ENCODE measurements at places on chromosomes 6 and 20.

DNA sequence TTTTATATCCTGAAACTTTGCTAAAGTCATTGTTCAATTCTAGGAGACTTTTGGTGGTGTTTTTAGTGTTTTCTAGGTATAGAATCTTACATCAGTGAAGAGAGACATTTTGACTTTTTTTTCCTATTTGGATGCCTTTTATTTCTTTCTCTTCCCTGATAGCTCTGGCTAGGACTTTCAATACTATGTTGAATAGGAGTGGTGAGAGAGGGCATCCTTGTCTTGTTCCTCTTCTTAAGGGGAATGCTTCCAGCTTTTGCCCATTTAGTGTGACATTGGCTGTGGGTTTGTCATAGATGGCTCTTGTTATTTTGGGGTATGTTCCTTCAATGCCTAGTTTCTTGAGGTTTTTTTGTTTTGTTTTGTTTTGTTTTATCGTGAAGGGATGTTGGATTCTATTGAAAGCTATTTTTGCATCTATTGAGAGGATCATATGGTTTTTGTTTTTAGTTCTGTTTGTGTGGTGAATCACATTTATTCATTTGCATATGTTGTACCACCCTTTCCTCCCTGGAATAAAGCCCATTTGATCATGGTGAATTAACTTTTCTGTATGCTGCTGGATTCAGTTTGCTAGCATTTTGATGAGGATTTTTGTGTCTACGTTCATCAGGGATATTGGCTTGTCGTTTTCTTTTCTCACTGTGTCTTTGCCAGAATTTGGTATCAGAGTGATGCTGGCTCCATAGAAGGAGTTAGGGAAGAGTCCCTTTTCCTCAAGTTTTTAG is 540.1 kb upstream of the FLRT3 start:
- no peak for DNase-seq

- DNase-seq = no peak
Observed at GRCh38 chr20:32321390-32321789, 36.7 kb upstream of the ASXL1 start.

GRCh38 chr20:43571310-43571709 is 12.5 kb downstream of the SGK2 start:
- DNase-seq = no peak

GRCh38 chr20:33281550-33282146 is 1.4 kb upstream of the BPIFB1 start:
- peak; percentile 23 for DNase-seq

DNA sequence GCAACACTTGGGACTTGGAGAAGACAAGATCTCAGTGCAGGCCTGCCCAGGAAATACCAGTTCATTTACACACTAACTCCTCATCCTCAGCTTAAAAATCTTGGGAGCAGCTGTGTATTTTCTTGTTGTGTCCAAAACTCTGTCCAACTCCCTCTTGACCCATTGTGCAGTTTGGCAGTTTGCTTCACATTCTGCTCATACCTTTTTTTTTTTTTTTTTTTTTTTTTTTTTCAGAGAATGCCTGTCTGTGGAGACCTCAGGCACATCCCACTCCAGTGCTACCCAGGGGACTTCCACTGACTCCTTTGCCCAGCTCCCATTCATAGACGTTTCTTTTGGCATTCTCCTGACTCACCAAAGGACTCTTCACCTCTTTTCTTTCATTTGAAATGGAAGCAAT is 265.8 kb upstream of the TCF21 start:
- DNase-seq = no peak

GRCh38 chr20:17799575-17800227 is 99.9 kb downstream of the BANF2 start:
- DNase-seq = no peak

DNA sequence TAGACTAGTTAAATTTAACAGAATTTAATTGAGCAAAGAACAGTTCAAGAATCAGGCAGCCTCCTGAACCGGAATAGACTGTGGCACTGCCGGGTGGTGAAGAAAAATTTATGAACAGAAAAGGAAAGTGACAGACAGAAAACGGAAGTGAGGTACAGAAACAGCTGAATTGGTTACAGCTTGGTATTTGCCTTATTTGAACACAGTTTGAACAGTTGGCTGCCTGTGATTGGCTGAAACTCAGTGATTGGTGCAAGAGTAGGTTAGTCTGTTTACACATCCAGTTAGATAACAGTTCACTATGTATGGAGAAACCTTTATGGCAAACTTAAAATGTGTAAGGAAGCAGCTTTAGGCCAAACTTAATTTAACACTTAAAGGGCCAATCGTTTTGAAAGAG is 116.0 kb upstream of the CITED2 start:
- no peak for DNase-seq

DNA sequence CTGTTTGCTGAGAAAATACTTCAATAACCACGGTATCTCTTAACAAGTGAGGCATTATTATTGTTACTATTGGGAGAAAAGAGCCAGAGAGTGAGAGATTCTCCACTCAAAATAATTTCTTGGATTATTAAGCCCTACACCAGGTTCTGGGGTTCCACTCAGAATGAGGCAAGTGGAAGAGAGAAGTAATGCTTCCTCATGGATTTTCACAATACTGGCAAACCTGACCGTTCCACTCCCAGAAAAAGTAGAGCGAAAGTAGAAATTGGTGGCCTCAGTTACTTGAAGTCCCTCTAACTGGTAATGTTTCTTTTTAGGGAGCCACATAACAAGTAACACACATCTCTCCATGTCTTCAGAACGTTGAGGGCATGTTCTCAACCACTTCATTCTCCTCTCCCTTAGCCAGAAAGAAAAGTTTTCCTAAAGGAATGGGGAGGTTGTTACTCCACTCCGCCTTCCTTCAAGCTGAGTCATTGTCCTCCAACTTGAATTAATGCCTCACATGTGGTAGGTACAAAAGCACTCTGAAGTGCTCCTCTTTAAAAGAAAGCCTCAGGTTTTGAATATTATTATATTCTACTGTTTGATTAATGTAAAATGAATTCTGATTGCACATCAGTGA is 1.9 kb downstream of the BAG2 start:
- DNase-seq = no peak

GRCh38 chr6:9334979-9335378 is 899.6 kb upstream of the SLC35B3 start:
- DNase-seq = no peak

DNA sequence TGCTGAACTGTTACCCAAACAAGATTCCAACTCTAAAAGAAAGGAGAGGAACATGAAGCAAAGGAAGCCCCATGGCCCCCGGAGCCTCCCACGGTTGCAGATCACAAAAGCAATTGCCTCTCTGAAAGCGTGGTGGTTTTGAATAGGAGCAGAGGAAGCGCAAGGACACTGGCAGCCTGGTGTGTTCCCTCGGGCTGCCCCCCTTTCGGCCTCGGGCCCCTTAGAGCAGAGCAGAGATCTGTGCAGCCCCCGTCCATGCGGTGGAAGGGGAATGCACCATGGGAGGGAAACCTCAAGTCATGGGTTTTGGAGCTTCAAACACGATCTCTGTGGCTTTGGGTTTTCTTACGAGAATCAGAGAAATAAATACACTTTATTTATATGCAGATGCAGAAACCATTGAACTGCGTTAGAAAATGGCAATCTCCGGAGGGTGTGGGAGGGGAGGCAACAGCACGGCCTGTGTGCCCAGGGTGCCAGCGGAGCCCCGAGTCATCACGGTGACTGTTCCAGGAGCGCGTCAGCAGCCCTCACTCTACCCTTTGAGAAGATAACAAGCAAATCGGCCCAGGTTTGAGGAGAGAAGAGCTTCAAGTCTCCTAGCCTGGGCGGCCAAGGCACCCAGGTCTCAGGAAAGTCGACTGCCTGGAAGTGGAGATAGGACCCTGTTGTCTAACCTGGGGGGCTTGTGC is 20.5 kb downstream of the FOXF2 start:
- no peak for DNase-seq

- peak; percentile 43 for DNase-seq
Observed at GRCh38 chr20:44615169-44615791, 32.9 kb downstream of the PKIG start.

DNA sequence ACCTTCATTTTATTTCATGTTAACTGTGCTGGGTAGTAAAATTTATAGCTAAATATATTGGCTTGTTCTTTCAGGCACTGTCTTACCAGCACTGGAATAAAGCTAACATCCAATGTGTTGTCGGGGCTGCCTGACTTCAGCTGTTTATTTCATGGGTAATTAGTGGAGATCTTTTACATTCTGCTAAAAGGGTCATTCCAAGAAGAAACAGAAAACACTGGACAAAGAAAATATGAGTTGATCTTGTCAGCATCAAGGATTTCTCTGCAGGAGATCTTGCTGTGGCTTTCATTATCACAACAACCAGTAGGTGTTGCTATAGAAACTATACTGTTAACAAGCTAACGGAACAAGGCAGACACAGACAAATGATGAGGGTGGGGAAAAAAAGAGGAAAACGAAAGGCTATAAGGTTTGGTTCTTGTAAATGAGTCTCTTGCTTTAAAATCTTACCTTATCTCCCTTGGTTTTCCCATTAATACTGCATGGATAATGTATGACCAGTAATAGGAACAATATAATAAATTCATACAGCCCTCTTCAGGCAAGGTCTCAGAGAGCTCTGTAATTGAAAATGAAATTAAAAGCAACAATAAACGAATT is 206.8 kb downstream of the SIM1 start:
- DNase-seq = no peak

GRCh38 chr6:161436106-161436876 is 162.4 kb upstream of the AGPAT4 start:
- DNase-seq = no peak

DNA sequence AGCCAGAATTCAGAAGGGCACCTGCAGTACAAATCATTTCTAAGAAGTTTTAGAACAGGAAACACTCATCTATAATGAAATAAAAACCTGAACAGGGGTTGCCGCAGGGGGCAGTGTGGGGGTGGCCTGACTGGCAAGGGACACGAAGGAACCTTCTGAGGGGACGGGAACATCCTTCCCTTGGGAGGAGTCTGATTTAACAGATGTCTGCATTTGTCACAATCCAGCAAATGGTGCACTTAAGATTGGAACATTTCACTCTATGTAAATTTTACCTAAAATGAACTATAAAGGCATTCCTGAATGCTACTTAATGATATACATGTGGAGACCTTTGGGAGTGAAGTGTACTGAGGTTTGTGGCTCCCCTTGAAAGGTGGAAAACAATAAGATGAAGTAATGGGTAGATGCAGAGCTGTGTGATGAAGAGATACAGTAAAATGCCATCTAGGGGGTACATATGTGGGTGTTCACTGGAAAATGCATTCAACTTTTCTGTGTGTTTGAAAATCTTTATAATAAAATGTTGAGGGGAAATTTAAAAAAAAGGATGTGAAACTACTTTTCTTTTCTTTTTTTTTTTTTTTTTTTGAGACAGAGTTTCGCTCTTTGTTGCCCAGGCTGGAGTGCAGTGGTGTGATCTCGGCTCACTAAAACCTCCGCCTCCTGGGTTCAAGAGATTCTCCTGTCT is 89.5 kb downstream of the SNX5 start:
- DNase-seq = no peak

GRCh38 chr6:150857062-150857944 is 8.2 kb upstream of the MTHFD1L start:
- DNase-seq = no peak

GRCh38 chr6:127880429-127880828 is 20.4 kb downstream of the THEMIS start:
- DNase-seq = no peak

GRCh38 chr20:54560357-54560756 is 85.0 kb downstream of the DOK5 start:
- DNase-seq = no peak

GRCh38 chr6:43996618-43997344 is 130.5 kb downstream of the MRPL14 start:
- DNase-seq = no peak

Measured in putamen (tissue), 1 donor.